ENCODE measurements at places on chromosomes 2 and 18.

- no peak for DNase-seq
These were observed 119.6 kb upstream of the ITGA6 start for GRCh38 chr2:172307800-172308199.

- no peak for DNase-seq
These were observed 44.2 kb upstream of the LYPD6B start for GRCh38 chr2:148994341-148994740.

GRCh38 chr2:178536037-178536436 lies 55.8 kb downstream of the PLEKHA3 start:
- no peak for DNase-seq

- DNase-seq: no peak
These were observed 36.5 kb upstream of the TNFRSF11A start for GRCh38 chr18:62288665-62289008.

GRCh38 chr2:43265421-43265820 lies 39.0 kb upstream of the ZFP36L2 start:
- DNase-seq: no peak

DNA sequence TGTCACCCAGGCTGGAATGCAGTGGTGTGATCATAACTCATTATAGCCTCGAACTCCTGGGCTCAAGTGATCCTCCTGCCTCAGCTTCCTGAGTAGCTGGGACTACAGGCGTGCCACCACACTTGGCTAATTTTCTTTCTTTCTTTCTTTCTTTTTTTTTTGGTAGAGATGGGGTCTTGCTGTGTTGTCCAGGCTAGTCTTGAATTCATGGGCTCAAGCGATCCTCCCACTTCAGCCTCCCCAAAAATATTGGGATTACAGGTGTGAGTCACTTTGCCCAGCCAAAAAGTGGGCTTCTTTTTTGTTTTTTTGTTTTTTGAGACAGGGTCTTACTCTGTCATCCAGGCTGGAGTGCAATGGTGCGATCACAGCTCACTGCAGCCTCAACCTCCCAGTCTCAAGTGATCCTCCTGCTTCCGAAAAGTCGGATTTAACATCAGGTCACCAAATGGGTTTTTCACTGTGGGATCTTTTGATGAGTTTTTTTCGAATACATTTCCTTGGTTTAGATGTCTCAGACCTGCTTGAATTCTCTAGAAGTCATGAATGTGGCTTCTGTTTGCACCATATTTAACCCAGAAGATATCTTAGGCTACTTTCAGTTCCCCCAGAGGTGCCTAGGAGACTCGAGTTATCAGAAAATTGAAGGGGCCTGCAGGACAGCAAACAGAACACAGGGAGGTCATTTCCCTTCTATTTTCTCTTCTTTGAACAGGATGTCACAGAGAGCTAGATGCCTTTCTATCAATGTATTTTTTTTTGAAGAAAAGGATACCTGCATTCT lies 8.9 kb downstream of the RAB31 start:
- DNase-seq: no peak

- no peak for DNase-seq
These were observed 53.5 kb upstream of the SMAD2 start for GRCh38 chr18:47983946-47984345.

DNA sequence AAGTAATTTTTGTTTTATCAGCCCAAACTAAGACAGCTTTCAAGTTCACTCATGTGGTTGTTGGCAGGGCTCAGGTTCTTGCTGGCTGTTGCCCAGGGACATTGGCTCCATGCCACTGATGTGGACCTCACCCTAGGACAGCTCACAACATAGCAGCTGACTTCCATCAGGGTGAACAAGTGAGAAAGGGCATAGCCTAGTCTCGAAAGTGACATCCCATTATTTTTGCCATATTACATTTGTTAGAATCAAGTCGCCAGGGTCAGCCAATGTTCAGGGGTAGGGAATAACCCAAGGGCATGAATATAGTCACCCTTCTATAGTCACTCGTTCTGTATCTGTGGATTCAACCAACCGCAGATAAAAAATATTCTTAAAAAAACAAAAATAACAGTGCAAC lies 10.7 kb upstream of the CWC22 start:
- DNase-seq: peak; percentile 10

DNA sequence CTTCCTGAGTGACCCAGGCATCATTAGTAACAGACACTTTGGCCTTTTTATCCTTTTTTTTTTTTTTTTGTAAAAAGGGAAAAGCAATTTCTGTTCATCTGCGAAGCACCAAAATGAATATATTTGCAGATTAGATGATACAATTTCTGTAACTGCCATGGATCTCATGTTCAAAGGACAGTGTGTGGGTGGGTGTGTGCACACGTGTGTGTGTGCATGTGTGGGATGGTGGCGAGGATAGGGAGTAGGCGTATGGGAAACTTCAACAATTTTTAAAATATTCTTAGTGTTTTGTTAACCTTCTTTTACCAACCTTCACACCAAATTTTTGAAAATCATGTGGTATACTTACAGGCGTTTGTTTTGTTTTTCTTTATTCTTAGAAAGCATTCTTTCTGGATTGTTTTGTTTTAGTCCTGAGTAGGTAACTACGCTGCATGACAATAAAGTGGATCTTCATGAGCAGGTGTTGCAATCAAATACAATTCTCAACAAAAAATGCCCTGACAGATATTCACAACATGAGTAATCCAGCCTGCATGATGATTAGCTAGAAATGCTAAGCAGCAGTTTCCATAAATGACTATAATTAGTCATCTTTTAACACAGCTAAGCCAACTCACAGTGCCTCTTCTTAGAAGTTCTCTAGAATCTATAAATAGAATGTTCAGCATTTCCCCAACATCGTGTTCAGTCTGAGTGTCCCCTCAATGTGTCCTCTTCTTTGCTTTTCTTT lies 53.5 kb upstream of the RMDN2 start:
- DNase-seq: no peak

GRCh38 chr2:12001621-12002020 lies 255.2 kb downstream of the LPIN1 start:
- no peak for DNase-seq

GRCh38 chr2:84874381-84875212 lies 6.3 kb downstream of the TRABD2A start:
- no peak for DNase-seq

DNA sequence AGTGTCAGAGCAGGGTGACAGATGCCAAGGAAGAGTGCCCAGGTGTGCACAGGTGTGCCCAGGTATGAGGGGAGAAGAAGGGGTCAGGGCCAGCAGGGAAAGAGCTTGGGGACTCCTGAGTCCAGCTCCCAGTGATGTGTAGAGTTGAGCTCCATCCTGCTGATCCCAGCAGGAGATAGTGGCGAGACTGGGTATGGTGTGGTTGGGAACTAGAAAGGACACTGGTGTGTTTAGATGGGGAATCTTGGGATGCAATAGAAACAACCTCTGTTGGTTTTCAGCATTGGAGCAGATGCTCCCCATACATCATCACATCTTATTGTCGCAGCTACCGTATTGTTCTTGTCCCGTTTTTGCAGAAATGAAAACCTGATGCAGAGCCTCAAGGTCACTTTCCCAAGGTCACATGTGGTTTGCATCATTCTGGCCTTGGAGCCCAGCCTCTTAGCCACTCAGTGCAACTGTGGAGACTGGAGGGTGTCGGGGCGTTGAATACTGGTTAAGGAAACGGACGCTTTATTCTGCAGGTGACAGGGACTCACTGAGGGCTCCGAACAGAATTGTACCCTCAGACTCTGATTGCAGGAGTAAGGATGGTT lies 166.7 kb downstream of the AGAP1 start:
- no peak for DNase-seq

- DNase-seq: peak; percentile 45
These were observed 315.5 kb downstream of the RPRM start for GRCh38 chr2:153163055-153163454.
